ENCODE measurements at places on chromosomes 5 and 9. TPM values are rescaled to one million over a fixed set of nuclear protein-coding genes. Genes with fewer than 3 reads are reported as not detected.

GRCh38 chr5:38905516-38905915 lies 59.7 kb downstream of the OSMR start:
- no peak for DNase-seq

DNA sequence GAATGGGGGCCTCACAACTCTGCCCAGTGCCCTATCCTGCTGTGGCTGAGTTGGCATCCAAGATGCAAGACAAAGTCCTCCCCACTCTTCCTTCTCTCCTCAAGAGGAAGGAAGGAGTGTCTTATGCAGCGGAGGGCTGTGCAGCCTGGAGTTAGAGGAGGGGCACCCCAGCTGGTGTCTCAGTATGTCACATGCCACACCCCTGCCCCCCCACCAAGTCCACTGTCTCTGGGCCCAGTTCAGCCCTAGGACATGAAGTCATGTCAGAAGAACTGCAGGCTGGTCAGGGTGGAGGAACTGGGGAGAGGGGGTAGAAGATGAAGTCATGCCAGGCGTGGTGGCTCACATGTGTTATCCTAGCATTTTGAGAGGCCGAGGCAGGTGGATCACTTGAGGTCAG lies 28.0 kb upstream of the SLC28A3 start:
- no peak for DNase-seq

DNA sequence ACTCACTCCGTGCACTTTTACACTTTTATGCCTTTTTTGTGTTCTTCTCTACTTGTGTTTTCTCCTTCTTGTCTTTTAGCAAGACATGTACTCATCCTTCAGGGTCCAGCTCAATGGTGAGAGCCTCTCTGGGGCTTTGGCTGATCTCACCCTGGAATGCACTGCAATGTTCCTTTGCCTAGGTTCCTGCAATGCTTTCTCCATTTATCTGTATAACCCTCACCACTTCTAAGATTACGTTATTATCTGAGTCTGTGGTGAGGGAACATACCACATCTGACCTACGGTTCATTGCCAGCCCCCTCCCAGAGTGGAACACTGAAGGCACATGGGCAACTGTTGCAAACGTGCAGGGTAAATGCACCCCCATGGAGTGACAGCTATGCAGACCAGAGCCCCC lies 47.3 kb downstream of the KCNIP1 start:
- no peak for DNase-seq

DNA sequence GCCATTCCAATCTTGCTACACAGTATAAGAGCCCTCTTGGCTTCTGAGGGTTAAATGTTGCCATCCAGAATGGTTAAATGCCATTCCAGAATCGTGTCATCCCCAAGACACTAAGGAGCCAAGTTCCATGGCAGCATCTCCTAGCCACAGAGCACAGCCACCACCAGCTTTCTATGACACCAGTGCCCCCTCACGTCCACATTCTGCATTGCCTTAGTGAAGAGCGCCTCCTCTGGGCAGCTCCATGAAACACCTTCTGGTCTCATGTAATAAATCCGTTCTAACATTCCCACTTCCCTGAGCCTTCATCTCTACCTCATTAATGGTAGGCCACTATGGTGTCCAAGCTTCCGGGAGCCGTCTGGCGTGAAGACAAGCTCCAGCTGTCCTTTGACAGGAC lies 12.4 kb downstream of the CBY3 start:
- DNase-seq = no peak

DNA sequence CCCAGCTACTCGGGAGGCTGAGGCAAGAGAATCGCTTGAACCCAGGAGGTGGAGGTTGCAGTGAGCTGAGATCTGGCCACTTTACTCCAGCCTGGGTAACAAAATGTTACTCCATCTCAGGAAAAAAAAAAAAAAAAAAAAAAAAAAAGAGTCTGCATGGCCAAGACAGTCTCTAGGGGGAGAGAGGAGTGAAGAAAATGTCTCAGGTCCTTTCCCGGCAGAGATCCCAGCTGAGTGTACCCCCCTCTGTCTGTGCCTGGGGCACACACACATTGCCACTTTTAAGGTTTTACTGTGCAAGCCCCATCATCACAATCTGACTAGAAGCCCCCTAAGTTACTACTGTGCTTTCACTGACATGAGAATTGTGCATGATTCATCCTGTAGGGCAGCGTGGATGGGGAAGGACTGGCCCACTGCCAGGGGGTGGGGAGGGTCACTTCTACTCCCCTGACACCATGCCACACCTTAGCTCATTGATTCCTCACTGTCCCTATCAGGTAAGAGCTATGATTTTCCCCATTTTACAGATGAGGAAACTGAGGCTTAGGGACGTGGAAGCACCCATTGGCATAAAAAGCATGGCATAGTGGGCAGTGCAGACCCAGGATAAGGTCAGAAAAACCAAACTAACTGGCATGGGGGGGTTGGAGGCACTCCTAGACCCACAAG lies 102.3 kb upstream of the LARP1 start:
- no peak for DNase-seq

DNA sequence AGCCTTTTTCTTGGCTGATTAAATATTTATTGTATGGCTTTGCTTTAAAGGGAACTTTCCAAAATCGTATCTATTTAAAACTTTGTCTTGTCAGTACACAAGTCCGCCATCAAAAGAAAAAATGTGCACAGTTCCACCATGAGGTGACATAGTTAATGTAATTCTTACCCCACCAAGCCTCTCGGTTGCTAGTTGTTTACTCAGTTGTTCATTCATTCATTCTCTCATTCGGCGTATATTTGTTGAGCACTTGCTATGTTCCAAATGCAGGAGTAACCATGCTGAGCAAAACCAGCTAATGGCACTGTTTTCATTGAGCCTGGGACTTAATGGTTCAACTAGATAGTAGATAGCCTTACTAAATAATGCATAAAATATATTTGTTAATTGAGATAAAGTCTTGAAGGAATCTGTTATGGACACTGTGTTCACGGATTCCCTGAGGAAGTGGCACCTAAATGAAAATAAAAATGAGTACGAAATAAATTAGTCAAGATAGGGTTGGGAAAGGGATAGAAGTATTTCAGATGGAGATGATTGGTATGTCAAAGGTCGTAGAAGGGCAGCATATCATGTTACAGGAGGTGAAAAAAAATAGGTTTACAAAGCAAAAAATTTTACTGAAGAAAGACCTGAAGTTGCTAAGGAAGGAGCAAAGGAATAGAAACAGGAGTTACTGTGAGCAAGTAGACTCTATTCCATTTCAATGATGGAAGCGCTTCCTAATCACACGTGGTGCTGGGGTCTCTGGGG lies 1.5 kb downstream of the DCAF10 start:
- no peak for DNase-seq

GRCh38 chr5:171454549-171454948 lies 35.1 kb downstream of the FGF18 start:
- DNase-seq = no peak

DNA sequence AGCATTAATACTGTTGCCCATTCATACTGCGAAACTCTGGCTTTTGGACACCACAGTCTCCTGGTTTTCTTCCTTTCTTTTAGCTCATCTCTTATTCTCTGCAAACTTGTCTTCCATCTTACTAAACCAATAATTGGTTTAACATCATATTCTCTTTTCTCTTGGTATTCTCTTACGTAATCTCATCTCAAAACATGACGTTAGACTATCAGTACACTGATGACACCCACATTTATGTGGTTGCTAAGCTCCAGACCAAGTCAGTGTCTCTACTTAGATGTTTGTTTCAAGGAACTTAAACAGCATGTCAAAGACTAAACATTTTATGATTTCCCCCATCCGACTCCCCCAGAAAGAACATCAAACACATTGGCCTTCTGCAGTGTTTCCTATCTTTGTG lies 2.1 kb downstream of the PRRC1 start:
- DNase-seq = no peak

- DNase-seq = no peak
These were observed 279.7 kb downstream of the EBF1 start for GRCh38 chr5:158819840-158820620.

DNA sequence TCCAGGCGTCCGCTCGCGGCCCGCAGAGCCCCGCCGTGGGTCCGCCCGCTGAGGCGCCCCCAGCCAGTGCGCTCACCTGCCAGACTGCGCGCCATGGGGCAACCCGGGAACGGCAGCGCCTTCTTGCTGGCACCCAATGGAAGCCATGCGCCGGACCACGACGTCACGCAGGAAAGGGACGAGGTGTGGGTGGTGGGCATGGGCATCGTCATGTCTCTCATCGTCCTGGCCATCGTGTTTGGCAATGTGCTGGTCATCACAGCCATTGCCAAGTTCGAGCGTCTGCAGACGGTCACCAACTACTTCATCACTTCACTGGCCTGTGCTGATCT lies 294 bp downstream of the ADRB2 start:
- no peak for DNase-seq

DNA sequence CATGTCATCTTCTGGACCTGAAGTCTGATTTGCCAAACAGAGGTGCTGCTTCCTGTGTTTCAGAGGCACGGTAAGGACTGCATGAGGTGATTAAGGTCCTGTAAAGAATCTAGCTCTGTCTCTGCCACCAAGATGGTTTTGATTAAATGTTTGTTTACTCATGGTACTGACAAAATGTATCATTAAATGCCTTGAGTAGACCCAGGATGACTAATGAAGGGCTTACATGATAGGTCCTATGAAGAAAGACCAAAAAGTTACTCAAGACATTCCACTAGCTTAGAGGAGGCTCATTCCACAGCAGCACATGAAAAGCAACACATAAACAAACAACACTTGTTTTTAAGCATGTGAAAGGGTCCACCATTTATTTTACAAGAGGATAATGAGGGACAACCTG lies 100.9 kb downstream of the BOD1 start:
- no peak for DNase-seq

DNA sequence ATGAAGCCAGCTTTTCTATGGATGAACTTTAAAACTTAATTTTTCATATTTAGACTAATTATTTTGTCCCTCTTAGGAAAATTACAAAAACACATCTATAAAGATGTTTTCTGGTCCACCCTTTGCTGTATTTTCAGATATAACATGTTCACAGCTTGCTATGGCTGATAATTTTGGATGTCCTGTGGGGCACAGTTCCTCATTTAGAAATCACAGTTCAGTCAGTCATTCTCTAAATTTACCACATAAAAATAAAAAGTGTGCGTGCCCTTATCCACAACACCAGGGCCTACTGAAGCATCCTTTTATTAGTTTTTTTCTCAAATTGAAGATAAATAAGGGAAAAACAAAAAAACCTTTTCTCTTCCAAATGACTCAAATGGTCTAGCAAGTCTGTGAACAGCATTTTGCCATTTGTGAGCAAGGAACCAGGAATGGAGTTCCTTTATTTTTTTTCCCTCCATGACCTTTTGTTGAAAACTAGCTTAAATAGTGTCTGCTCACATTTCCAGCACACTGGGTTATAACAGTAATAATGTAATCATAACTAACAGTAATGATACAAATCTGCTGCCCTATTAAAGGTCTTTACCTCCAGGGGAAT lies 87.1 kb downstream of the CEMIP2 start:
- no peak for DNase-seq

- DNase-seq = no peak
These were observed 518 bp downstream of the ERBIN start for GRCh38 chr5:65926893-65927292.

DNA sequence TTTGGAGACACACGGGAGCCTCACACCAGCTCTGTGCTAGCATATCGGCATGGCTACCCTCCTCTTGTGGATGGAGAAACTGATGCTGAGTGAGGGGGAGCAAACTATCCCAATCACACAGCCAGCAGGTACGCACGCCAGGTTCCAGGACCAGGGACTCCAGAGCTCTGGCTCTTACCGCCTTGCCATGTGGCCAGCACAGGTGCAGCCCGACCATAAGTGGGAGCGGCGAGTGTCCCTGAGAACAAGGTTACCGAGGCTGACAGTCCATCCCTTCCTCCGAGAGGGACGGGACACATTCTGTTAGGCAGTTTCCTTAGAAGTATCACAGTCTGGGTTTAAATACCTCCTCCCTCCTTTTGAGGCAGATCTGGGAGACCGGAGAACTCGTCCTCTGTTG lies 86.0 kb downstream of the PAX5 start:
- DNase-seq = no peak

DNA sequence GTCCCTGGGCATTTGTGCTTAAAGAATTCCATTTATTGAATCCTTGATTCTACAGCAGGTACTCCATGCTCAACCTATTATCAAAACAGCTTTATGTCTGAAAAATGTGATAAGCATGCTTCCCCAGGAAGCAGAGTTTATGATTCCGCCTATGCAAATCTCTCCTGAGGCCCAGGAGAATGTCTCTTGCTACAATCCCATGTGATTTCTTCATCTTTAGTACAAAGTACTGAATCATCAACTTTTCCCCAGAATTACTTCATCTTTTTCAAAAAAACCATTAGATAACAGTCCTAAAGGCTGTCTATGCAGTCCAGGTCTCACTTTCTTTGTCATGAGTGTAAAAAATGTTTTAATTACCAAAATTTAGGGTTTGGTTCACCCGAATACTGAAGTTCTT lies 130.2 kb upstream of the ADAMTSL1 start:
- DNase-seq = no peak

GRCh38 chr5:135105105-135105484 lies 71.1 kb upstream of the PITX1 start:
- DNase-seq = no peak

GRCh38 chr5:109688630-109688969 lies 1.1 kb upstream of the MAN2A1 start:
- peak; percentile 10 for DNase-seq

DNA sequence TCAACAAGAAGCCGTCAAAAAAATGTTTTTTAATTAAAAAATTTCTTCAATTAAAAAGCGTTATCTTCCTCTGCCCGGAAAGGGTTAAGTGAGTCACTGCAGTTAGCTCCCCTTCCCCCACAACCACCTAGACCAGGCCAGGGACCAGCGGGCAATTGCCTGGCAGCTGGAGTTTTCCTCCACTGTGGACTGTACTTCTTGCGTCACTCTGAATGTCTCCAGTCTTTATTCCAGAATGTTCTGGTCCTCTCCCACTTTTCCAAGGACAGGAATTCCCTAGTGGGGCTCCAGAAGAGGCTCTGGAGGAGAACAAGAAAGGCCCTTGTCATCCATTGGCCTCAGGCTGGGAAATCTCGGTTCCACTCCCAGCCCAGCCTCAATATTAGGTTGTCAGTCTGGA lies 114.0 kb downstream of the C9orf50 start:
- no peak for DNase-seq

- DNase-seq = no peak
These were observed 45.8 kb upstream of the STK32A start for GRCh38 chr5:147189109-147189424.

SIL1 gene
- total RNA-seq = 26.7 TPM

WDR38 gene
- not detected for total RNA-seq

SLC46A2 gene
- not detected for total RNA-seq

FOXD1 gene
- 0.19 TPM for total RNA-seq

ADGRD2 gene
- not detected for total RNA-seq

PHF24 gene
- total RNA-seq = 0.29 TPM

TOR4A gene
- 8.0 TPM for total RNA-seq

PAPPA gene
- total RNA-seq = 0.33 TPM

Measured in progenitor cell of endocrine pancreas (in vitro differentiated cells).